ENCODE measurements at places on chromosomes 7 and 10. TPM values are rescaled to one million over a fixed set of nuclear protein-coding genes. Genes with fewer than 3 reads are reported as not detected.

CABCOCO1 gene
- 1.3 TPM for total RNA-seq

HOXA10 gene
- total RNA-seq: not detected

RBP3 gene
- total RNA-seq: not detected

EGFR gene
- total RNA-seq: 42.0 TPM

PDZD7 gene
- total RNA-seq: 1.0 TPM

PFKFB3 gene
- total RNA-seq: 10.9 TPM

OR2A12 gene
- total RNA-seq: not detected

GRM8 gene
- not detected for total RNA-seq

FAM25G gene
- not detected for total RNA-seq

AKR1D1 gene
- total RNA-seq: not detected

LLCFC1 gene
- not detected for total RNA-seq

COL1A2 gene
- total RNA-seq: 1,292 TPM

PLPP4 gene
- total RNA-seq: not detected

TET1 gene
- 1.8 TPM for total RNA-seq

ATOH7 gene
- total RNA-seq: not detected

HELLS gene
- total RNA-seq: 28.6 TPM

CDNF gene
- total RNA-seq: 0.34 TPM

DNAH11 gene
- under 0.01 TPM for total RNA-seq

CHN2 gene
- under 0.01 TPM for total RNA-seq

EEF1AKMT2 gene
- 20.1 TPM for total RNA-seq

CALML3 gene
- total RNA-seq: not detected

PRSS2 gene
- total RNA-seq: 0.34 TPM

PLEKHS1 gene
- not detected for total RNA-seq

CAMK2B gene
- not detected for total RNA-seq

SFMBT2 gene
- 1.7 TPM for total RNA-seq

FAM25A gene
- not detected for total RNA-seq

CYP2C19 gene
- not detected for total RNA-seq

ITPRID1 gene
- total RNA-seq: not detected

SNX13 gene
- 26.1 TPM for total RNA-seq

CTAGE15 gene
- total RNA-seq: not detected

KCP gene
- total RNA-seq: 0.17 TPM
